ENCODE measurements at places on chromosomes 7 and 10.

DNA sequence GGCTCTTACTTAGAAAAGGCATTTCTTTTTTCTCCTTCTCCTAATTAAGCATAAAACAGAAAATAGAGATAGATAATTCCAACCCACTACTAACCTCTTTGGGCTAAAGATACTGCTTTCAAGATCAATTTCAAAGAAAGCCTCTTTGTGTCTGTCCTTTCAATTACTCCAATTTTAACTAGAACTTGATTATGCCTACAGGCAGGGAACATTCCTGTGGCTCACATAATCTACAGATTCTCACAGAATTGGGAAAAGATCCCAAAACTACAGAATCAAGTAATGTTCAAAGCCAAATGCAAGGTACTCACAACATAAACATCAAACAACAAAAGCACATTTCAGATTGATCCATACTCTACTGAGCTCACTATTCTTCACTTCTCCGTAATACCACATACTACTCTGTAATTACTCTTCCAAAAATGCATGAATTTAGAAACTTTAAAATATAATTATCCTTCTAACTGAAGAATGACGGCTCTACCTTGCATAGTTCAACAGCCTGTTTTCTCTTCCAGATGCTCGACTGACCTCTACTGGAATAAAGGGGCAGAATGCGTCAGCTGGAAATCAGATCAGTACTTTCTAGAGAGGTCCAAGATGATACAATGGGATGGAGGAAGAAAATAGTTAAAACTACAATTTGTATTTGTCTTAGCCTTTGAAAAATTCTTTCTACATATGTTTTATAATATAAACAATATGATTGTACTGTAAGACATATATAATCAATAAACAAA is 3.9 kb downstream of the MTERF1 start:
- no peak for DNase-seq

DNA sequence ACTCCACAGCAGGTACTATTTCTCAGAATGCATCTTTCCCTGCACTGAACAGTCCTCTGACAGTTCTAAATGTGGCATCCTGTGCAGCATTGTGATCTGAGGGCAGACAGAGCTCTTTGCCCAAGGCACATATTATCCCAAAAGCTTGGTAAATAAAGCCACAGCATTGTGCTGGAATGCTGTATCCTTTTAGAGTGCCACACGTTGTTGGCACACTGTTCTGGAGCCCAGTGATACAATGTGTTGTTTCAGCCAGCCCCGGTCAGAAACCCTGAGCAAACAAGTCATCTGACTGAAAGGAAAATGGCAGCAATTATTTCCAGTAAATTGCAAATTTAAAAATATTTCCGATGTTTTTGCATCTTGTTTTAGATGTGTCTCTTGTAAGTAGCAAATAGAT is 45.4 kb downstream of the NAMPT start:
- DNase-seq, result no peak

GRCh38 chr7:29794959-29795629 is 11.2 kb upstream of the WIPF3 start:
- no peak for DNase-seq

- no peak for DNase-seq
Measured at GRCh38 chr10:24425151-24425550, 216.2 kb downstream of the KIAA1217 start.

DNA sequence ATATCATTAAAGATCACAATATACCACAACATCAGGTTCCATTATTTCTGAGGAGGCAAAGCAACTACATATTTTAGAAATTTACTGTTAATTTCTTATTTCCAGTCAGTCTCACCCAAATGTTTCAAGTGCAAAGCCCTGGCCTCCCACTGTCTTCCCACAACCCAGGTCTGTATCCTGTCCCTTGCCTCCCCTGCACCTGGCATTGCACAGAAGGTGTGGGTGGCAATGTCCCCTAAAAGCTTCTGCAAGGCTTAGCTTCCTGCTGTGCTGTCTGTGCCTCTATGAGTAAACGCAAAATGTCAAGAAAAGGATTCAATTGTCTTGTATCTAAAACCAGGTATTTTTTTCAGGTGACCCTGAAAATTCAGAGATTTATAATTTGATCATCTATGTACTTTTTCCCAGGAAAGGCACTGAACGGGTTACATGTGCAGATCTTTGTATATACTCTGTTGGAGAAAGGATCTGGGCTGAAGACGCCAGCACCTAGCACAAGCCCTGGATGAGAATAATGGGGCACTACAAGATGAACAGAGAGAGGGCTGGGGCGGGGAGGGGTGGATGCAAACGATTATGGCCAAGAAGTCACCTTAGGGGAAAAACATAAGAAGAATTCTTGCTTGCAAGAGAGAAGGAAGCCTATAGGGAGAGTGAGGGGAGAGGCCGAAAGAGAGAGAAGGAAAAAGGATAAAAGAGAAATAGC is 3.1 kb upstream of the ANTXRL start:
- DNase-seq, result no peak

DNA sequence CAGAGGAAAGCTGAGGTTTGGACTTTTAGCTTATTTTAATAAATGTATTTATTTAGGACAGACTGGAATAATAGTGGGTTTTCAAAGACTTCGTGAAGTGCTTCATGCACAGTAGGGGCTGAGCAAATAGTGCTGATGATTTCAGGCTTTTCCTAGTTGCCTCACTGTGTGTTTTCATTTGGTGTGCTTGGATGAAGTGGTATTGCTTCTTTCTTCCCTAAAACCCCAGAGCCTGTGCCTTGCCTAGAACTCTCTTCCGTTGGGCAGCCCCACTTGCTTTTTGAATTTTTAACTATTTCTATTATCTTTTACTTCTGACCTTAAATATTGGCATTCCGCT is 49.6 kb downstream of the ARID5B start:
- no peak for DNase-seq

GRCh38 chr7:131250331-131250730 is 77.3 kb upstream of the MKLN1 start:
- DNase-seq, result no peak

DNA sequence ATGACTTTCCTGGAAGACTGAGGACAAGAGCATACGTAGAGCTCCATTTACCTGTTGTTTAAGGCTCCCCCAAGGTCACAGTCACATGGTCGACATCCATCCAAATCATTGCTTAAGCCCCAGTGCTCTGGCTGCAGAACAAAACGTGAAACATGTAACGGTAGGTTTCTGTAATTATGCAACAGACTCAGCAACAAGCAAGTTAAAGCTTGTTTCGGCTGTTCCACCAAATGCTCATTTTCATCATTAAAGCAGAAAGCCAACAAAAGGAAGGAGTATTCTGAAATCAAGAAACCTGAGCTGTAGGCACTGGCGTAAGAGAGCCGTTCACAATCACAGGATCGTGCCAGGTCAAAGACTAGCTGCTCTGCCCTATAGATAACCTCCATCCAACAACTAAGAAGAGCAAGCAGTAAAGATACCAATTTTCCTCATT is 30.0 kb downstream of the LAMB1 start:
- no peak for DNase-seq

GRCh38 chr10:124605001-124605370 is 139.2 kb downstream of the FAM53B start:
- DNase-seq, result no peak

DNA sequence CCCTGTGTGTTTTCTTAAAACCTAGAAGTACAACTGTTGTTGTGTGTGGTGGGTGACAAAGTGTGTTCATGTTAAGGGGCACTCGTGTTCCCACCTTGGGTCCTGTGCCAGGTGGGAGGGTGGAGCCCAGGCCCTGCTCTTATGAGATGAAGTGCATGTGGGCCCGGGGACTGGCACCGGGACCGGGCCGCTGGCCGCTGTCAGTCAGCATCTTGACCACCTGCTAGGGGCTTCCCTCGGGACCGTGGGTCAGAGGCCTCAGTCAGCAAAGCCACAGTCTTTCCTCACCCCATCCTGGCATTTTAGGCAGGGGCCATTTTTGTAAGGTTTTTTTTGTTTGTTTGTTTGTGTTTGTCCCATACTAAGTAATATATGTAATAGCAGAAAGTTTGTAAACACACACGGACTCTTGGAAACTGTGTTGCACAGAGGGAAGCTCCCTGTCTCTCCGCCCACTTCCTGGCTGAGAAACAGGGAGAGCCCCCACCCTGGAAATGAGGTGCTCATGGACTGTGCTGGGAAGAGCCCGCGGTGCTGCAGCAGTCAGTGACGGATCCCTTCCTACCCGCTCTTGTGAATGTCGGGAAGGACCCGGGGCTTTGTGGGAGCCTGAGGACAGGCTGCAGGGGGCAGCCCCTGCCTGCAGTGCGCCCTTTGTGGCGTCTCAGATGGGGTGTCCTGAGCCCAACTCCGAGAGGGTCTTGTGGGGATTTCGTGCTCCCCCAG is 13.4 kb downstream of the AGAP3 start:
- DNase-seq, result no peak

GRCh38 chr10:3852147-3852904 is 67.3 kb upstream of the KLF6 start:
- DNase-seq, result peak; percentile 94

- no peak for DNase-seq
Measured at GRCh38 chr10:61708846-61709245, 46.1 kb downstream of the CABCOCO1 start.

GRCh38 chr7:55052741-55053427 is 34.1 kb downstream of the EGFR start:
- DNase-seq, result no peak

DNA sequence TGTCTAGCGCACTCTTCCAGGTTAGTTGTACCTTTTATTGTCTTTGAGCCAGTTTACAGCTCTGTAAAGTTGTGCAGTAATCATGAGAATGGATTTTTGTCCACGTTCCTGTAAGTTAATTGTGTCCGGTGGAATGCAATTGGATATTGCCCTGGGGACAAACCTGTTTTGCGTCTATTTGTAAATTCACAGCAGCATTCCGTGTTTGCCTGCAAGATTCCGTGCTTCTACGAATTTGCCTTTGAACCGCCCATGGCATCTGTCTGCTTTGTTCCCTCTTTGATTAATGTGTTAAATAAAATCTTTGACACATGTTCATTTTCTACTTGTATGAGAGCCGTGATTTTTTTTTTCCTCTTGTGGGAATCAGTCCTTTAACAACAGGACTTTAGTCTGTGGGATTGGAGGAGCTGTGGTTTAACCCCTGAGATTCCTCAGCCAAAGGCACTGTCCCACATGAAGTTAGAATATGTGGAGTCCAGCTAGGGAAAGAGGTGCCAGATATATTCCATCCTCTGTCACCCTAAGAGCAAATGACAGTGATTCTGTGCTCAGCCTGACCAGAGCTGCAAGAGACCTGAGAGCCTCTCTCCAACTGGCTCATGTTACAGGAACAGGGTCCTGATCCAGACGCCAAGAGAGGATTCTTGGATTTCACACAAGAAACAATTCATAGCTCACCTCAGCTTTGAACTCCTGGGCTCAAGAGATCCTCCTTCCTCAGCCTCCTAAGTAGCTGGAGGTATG is 126.3 kb downstream of the COL26A1 start:
- DNase-seq, result no peak

DNA sequence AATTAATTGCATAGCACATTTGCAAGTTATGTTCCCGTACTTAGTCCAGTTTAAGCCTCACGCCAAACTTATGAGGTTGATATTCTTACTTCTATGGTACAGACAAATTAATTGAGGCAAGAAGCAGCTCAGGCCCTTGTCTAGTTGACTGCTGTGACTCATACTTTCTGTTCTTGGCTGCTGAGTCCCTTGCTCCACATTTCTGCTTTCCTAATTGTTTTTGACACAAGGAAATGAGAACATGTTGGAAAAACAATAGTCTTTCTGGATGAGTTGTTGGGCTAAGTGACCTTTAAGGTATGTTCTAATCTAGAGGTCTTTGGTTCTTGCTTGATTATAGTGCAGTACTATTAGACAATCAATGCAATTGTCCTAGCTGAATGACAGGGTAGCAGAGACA is 331.8 kb downstream of the NRG3 start:
- DNase-seq, result no peak

- DNase-seq, result no peak
Measured at GRCh38 chr7:91636728-91637127, 243.8 kb downstream of the MTERF1 start.

GRCh38 chr10:62075414-62075813 is 173.9 kb downstream of the ARID5B start:
- DNase-seq, result no peak

GRCh38 chr7:18337048-18337809 is 158.3 kb upstream of the HDAC9 start:
- no peak for DNase-seq

- DNase-seq, result no peak
Measured at GRCh38 chr7:93992421-93993110, 11.6 kb downstream of the BET1 start.

DNA sequence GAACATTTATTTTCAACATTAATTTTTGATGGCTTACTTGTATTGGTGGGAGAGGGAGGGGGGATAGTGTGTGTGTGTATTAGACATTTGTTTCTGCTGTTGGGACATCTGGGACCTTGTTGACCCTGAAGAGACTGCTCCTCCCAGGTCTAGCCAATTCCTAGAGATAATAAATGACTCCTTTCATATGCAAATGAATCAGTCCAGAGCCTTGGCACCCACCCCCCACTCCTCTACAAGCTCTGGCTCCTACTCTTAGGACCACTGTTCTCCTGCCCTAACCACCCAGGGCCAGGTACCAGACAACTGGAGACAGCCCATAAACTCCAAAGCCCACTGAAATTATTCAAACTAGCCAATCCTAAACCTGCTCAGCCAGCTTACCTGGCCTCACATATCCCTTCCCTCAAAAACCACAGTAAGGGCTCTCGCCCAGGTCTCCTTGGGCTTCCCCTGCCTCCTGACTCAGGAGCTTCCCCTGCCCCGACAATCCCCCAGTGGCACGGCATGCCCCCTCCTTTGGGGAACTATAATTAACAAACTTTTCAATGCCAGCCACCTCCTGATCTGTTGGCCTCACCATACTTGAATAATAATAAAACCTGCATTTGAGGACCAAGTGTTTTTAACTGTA is 233.3 kb downstream of the ELMO1 start:
- DNase-seq, result no peak

All from CD4-positive, alpha-beta T cell treated with Interleukin-2 at 100 ng/mL for 4 hours (primary cell).